ENCODE measurements at places on chromosomes 7 and 10.
A peak's percentile ranks its signal among the peaks of the same experiment; 100 is the strongest.

GRCh38 chr10:29377333-29377961, 88.6 kb downstream of the LYZL1 start:
- no peak for DNase-seq

GRCh38 chr7:116788572-116789197, 73.7 kb upstream of the CAPZA2 start:
- no peak for DNase-seq

GRCh38 chr7:11328309-11328708, 354.6 kb downstream of the PHF14 start:
- no peak for DNase-seq

DNA sequence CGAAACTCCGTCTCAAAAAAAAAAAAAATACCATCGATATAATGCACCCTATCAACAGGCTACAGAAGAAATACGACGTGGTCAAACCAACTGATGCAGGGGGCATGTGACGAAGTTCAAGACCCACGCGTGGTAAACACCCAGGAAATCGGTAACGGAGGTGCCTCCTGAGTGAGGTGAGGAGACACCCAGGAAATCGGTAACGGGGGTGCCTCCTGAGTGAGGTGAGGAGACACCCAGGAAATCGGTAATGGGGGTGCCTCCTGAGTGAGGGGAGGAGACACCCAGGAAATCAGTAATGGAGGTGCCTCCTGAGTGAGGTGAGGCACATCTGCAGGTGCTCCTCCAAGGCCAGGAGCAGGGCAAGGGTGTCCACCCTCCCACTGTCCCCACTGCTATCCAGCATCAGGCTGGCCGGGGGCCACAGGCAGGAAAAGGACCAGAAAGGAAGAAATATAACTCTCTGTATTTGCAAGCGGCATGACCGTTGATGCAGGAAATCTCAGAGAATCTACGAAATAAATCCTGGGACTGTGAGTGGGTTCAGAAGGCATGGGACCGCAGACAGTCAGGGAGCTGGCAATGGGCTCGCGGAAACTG, 10.7 kb upstream of the GPR146 start:
- DNase-seq, result no peak

DNA sequence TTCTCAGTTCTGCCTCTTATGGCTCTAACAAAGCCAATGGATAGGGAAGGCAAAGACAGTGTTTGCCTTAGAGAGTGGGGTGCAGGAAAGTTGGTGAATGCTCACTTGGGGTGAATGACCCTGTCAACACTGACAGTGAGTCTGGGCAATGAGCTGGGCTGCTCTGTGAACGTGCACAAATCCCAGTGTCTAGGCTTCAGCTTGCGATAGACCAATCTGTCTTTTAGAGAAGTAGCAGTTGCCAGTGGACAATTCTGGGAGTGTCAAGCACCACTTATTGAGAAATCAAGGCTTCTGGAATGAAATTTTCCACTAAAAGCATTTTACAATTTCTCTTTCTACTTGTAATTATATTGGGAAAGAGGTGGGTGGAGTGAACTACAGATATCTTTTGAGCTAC, 141.4 kb downstream of the HERPUD2 start:
- no peak for DNase-seq

DNA sequence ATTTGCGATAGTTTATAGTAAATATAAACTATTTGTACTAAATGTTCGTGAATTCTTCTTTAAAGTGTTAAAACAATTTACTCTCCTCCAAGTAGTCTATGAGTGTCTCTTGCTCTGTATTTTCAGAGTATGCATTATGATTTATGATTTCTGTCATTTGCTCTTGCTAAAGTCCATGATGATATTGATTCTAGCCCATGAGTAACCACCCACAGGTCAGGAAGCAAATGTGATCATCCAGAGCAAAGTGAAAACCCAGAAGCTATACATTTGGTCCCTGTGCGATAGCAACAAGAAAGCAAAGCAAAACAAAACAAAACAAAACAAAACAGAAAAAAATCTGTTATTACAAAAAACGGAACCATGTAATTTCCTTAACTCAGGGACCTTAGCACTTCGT, 225.9 kb downstream of the HDAC9 start:
- no peak for DNase-seq

- no peak for DNase-seq
These were observed 105.5 kb downstream of the CHN2 start for GRCh38 chr7:29300026-29300480.

- DNase-seq, result no peak
These were observed 22.6 kb downstream of the TMEM254 start for GRCh38 chr10:80100861-80101695.

GRCh38 chr10:99529591-99530107, 3.1 kb upstream of the NKX2-3 start:
- DNase-seq, result no peak

DNA sequence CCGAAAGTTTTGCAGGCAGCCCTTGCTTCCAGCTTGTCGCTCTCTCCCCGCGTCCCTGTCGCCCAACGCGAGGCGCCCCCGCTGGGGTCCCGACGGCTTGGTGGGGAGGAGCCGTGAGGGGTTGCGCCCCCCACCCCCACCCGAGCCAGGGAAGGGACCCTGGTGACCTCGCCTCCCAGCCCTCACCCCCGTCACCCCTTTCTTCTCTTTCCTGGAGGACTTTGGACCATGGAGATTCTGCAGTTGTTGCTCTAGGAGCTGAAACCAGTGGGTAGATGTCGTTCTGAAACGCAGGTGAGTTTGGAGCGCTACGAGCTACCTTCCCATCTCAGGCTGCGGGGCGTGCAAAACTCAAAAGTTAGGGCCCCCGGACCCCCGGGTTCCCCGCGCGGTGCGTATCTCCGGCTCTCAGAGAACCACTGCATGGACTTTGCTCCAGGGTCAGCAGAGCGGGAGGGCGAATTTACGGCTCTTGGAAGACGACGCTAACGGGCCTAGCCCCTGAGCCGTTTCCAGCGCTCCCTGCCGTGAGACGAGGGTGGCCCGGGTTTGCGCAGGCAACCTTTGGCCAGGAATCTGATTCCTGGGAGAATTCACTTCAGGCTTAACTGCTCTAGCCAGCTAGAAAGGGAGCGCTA, 684 bp upstream of the ATXN7L1 start:
- no peak for DNase-seq

- DNase-seq, result no peak
These were observed 41.1 kb upstream of the CNPY1 start for GRCh38 chr7:155587486-155587885.

- DNase-seq, result no peak
These were observed 52.8 kb upstream of the ANTXRL start for GRCh38 chr10:46234026-46234425.

- no peak for DNase-seq
These were observed 71.2 kb upstream of the DUSP5 start for GRCh38 chr10:110426294-110427181.

- peak; percentile 54 for DNase-seq
These were observed 23.6 kb downstream of the PIP4K2A start for GRCh38 chr10:22690614-22691431.

DNA sequence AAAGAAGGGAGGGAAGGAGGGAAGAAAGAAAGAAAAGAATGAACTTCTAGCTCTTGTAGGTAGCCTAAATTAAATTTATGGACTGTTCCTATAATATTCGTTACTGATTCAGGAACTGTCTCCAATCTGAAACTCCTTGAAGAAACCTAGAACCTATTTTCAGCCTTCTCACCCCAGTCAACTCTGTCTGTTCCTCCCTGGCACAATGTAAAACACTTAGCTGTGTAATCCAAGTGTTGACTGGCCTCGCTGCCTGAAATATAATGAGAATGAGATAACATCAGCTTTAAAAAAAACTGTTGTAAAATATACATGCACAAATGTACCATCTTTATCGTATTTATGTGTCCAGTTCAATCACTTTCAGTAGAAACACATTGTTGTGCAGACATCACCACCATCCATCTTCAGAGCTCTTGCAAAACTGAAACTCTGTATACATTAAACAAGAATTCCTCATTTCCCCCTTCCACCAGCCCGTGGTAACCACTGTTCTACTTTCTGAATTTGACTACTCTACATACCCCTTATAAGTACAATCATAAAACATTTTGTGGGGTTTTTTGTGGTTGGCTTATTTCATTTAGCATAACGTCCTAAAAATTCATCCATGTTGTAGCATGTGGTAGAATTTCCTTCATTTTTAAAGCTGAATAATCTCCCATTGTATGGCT, 6.3 kb upstream of the C7orf33 start:
- no peak for DNase-seq

- no peak for DNase-seq
These were observed 8.4 kb downstream of the THAP5 start for GRCh38 chr7:108561047-108561619.

GRCh38 chr7:620056-620455, 100.4 kb upstream of the PDGFA start:
- DNase-seq, result no peak

GRCh38 chr7:32506266-32507054, 11.2 kb downstream of the AVL9 start:
- DNase-seq, result no peak

- no peak for DNase-seq
These were observed 1066.5 kb downstream of the SORCS3 start for GRCh38 chr10:105707603-105708002.

- DNase-seq, result no peak
These were observed 55.7 kb downstream of the LYZL2 start for GRCh38 chr10:30573721-30574431.

- DNase-seq, result no peak
These were observed 56.7 kb upstream of the SDK1 start for GRCh38 chr7:3244241-3244814.

- no peak for DNase-seq
These were observed 208.9 kb downstream of the EBF3 start for GRCh38 chr10:129755158-129755591.

- no peak for DNase-seq
These were observed 10.4 kb downstream of the CHST3 start for GRCh38 chr10:71974489-71975021.

- no peak for DNase-seq
These were observed 116.4 kb upstream of the HGF start for GRCh38 chr7:81886211-81886764.

GRCh38 chr7:114795475-114795874, 126.4 kb upstream of the MDFIC start:
- DNase-seq, result no peak

- no peak for DNase-seq
These were observed 38.4 kb downstream of the RHOBTB1 start for GRCh38 chr10:60905580-60905979.

DNA sequence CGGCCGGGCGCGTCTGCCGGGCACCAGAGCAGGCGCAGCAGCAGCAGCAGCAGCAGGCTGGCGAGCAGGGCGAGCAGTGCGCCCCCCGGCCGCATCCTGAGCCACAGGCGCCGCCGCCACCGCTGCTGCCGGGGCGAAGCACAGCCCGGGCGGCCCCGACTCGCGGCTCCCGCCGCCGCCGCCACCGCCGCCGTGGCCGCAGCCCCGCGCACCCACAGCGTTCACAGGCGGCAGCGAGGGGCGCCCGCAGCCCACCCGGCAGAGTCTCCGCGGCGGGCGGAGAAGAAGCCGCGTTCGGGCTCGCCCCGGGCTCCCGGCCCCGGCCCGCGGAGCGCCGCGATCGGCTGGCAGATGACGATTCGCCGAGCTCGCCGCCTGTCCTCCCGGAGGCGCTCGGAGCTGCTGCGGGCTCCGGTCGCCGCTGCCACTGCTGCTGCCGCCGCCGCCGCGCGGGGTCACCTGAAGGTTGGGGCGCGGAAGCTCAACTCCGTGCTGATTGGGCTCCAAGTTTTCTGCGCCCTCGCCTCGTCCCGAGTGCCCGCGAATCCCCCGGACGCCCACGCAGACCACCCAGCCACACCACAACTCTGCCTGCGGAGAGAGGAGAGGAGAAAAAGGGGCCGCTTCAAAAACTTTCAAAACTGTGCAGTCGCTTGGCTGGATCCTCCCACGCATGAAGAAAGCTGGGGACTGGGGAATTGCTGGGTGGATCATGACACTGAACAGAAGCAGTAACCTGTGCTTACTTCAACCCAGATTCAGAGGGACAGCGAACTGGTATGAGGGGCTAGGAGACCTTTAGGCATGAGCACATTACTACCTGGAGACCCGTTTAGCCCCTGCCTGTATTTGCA, at the start of gene ST8SIA6:
TSS of gene ST8SIA6 (minus strand) at position 435 of the 854 bp plus-strand sequence. CDS start at position 95, 340 bp downstream.
- DNase-seq, result no peak

DNA sequence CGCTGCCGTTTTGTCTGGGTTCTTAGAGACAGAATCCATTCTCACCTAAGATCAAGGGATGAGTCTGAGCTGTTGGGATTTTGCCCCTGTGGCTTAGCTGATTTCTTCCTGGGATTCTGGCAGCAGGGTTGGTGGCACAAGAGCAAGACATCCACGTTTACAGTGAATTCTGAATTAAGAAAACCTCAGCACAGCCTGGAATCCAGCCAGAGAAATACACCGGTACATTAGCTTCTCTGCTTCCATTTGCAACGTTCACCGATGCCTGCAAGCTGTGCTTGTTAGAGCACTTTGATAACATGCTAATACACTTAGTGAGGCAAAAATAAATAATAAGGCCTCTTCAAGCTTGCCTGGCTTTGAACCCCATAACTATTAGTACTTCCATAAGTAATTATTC, 569.8 kb downstream of the CALN1 start:
- no peak for DNase-seq

- DNase-seq, result no peak
These were observed 194.3 kb downstream of the ZMYND11 start for GRCh38 chr10:329361-330099.

- DNase-seq, result no peak
These were observed 341.5 kb downstream of the OTUD1 start for GRCh38 chr10:23780331-23780730.

- no peak for DNase-seq
These were observed 123.5 kb upstream of the FERD3L start for GRCh38 chr7:19268737-19269136.

DNA sequence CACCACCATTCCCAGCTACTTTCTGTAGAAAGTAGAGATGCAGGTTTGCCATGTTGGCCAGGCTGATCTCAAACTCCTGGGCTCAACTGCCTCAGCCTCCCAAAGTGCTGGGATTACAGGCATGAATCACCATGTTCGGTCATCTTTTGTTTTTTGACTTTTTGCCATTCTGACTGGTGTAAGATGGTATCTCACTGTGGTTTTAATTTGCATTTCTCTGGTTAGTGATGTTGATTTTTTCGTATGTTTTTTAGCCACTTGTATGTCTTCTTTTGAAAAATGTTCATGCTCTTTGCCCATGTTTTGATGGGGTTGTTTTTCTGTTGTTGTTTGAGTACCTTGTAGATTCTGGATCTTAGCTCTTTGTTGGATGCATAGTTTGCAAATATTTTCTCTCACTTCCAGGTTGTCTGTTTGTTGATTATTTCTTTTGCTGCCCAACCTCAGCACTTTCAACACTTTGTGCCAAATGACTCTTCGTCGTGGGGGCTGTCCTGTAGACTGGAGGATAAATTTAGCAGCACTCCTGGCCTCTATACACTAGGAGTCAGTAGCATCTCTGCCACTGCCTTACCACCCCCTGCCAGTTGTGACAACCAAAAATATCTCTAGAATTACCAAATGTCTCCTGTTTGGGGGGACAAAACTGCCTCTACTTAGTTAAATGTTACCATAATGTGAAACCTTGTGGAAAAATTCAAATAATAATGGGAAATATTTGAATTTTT, 6.5 kb upstream of the CPED1 start:
- no peak for DNase-seq

GRCh38 chr10:86756511-86757112, at the start of gene BMPR1A:
TSS of gene BMPR1A (plus strand) at chr10:86756619. CDS start at chr10:86876019, 119,400 bp downstream.
- no peak for DNase-seq

All from iPS DF 19.7 (cell line).